ENCODE measurements at places on chromosomes 16 and 17. TPM values are rescaled to one million over a fixed set of nuclear protein-coding genes. Genes with fewer than 3 reads are reported as not detected.

GAS2L2 gene
- 0.18 TPM for total RNA-seq

MTSS2 gene
- 20.4 TPM for total RNA-seq

IL17C gene
- not detected for total RNA-seq

CFAP52 gene
- total RNA-seq: not detected

SLFN12 gene
- total RNA-seq: 33.0 TPM

SMTNL2 gene
- not detected for total RNA-seq

ASGR2 gene
- total RNA-seq: not detected

ADAP2 gene
- total RNA-seq: 0.54 TPM

MPP3 gene
- total RNA-seq: 6.3 TPM

RHOT2 gene
- total RNA-seq: 67.3 TPM

RAP1GAP2 gene
- total RNA-seq: 0.81 TPM

CACNB1 gene
- 7.9 TPM for total RNA-seq

C17orf78 gene
- not detected for total RNA-seq

MRPL58 gene
- 29.5 TPM for total RNA-seq

TBC1D3I gene
- not detected for total RNA-seq

CD300E gene
- not detected for total RNA-seq

C17orf107 gene
- 8.9 TPM for total RNA-seq

TMEM107 gene
- 16.8 TPM for total RNA-seq

PRCD gene
- total RNA-seq: 7.0 TPM

ATF7IP2 gene
- total RNA-seq: 0.90 TPM

SLC35G6 gene
- not detected for total RNA-seq

PRKAR1A gene
- 129 TPM for total RNA-seq

PROCA1 gene
- not detected for total RNA-seq

CDRT15 gene
- not detected for total RNA-seq

All from cardiac atrium fibroblast (primary cell).